ENCODE measurements at places on chromosomes 5 and 9.

GRCh38 chr5:107247427-107247826 lies 423.3 kb downstream of the EFNA5 start:
- no peak for DNase-seq

DNA sequence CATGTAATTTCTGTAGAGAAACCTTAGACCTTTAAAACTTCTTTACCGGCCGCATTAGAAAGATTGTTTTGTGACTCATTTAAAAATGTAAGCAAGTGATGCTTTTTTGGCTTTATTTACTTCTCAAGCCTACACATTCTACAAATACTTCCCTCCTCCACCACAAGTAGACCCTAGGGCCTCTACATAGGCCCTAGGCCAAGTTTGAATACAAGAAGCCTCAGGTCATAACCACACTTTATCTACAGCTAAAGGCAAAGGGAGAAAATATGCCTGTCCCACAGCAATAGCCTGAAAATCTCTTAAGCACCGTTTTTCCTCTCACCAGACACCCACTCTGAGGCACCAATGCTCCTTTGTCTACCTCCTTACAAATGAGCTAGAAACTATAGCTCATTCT lies 53.9 kb downstream of the CSNK1A1 start:
- DNase-seq, result no peak

GRCh38 chr5:97499605-97500004 lies 316.6 kb upstream of the RIOK2 start:
- no peak for DNase-seq

DNA sequence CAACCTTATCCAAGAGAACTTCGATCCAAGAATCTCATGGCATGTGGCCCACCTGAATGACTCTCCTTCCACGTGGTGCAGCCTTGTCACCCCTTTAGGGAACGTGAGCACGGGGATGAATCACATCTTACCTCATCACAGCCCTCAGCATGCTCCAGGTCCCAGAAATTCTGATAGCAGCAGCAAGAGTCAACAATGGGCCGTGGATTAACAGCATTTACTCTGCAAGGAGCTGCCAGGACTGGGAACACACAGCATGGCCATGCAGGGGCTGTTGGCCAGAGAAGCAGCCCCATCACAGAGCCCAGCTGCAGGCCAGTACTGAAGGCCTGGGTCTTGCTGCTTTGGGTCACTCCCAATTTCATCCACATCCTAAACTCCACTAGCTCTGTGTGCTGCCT lies 150.4 kb downstream of the C5orf15 start:
- DNase-seq, result no peak

DNA sequence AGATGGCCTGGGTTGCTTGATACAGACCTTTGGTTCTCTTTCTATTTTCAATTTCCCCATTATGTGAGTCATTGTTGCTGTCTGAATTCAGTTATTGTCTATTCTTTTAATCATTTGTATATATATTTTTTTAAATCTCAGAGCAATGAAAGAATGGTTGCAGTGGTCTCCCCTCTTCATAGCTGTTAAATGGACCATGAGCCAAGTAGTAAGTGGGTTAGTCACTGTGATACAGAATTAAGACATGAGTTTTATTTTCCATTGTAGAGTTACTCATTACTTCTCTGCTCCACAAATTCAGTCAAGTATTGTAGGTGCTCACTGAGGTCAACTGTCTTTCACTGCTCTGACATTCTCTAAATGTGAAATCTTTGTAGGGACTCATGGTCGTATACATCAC lies 174.6 kb upstream of the GRAMD2B start:
- DNase-seq, result no peak

- DNase-seq, result no peak
Measured at GRCh38 chr9:137176302-137177182, 4.7 kb upstream of the TMEM210 start.
